ENCODE measurements at places on chromosomes 5 and 9.

GRCh38 chr9:71005456-71005855 is 116.0 kb downstream of the TRPM3 start:
- DNase-seq: no peak

GRCh38 chr5:7533941-7534340 is 138.0 kb downstream of the ADCY2 start:
- no peak for DNase-seq

DNA sequence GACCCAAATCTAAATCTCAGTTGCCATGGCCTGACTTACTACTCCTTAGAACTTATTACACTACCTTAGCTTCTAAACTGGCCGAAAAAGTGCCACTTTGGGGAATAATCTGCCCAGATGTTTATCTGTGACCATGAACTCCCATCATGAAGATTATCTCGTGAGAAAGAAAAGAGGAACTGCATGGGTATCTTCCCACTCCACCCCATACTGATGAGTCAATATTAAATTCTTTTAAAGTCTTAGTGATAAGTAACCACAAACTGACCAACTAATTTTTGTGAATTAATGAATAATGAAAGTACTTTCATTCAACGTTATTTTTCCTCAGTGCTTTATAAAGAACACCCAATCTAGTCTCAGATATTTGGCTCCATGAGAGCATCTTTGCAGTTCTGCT is 493.5 kb downstream of the EBF1 start:
- no peak for DNase-seq

GRCh38 chr9:107739601-107740082 is 250.1 kb upstream of the KLF4 start:
- no peak for DNase-seq

DNA sequence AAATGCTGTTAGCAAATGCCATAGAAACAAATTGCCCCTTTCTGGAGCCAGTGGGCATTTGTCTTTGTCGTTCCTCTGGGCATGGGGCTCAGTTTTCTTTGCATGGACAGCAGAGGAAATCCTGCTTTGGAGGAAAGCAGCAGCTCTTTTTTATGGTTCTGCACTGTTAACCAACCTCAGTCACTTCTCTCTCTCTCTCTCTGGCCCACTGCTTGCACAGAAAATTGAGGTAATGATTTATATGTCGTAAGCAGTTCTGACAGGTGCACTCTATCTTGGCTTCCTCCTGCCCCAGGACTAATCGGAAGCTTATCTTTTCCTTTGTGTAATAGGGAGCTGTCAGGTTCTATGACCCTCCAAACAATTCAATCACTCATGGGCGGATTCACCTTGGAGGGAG is 159.6 kb upstream of the GPR151 start:
- no peak for DNase-seq

DNA sequence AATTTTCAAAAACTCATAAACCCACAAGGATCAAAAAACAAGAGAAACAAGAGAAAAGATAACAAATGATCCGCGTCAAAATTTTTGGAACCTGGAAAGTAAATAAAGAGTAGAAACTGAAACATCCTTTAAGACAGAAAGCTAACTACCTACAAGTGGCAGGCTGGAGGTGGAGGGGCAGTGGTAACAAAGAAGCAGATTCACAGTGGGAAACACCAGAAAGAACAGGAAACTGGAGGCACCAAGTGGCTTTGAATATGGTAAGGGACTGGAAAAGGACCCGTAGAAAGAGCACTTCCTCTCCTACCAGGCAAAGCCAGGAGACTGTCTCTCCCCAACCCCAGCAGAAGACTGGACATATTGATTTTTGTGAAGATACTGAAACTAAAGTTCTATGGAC is 100.6 kb upstream of the TARS1 start:
- no peak for DNase-seq

DNA sequence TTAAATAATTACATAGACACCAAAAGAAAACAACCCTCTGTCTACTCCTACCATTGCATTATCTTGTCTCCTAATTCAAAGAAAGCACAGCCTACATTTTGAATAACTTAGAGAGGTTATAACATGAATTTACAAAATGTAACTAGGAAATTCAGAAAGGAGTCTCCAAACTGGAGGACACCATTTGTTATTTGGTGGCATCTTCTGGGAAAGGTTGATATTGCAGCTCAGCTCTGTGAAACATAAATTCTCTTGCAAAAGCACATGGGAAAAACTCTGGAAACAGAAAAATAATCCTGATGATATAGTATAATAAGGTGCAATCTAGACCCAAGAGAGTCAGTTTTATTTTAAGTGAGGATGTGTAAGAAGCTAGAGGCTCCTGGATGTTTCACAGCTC is 215.3 kb downstream of the MLLT3 start:
- no peak for DNase-seq

DNA sequence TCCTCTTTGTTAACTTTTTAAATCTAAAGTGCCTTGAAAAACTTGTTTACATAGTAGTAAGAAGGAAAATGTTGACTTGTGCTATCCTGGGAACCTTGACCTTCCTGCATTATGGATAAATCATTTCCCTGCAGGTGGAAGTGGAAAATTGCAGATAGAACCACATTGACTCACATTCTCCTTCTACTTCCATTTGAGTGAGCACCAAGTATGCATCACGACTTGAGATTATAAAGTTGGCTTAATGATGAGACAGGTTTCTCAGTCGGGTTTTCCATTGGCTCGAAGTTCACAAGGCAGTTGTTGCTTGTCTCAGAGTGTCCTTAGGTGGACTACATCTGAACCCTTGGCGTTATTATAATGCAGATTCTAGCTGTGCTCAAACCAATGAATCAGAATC is 39.9 kb downstream of the DOCK8 start:
- no peak for DNase-seq

DNA sequence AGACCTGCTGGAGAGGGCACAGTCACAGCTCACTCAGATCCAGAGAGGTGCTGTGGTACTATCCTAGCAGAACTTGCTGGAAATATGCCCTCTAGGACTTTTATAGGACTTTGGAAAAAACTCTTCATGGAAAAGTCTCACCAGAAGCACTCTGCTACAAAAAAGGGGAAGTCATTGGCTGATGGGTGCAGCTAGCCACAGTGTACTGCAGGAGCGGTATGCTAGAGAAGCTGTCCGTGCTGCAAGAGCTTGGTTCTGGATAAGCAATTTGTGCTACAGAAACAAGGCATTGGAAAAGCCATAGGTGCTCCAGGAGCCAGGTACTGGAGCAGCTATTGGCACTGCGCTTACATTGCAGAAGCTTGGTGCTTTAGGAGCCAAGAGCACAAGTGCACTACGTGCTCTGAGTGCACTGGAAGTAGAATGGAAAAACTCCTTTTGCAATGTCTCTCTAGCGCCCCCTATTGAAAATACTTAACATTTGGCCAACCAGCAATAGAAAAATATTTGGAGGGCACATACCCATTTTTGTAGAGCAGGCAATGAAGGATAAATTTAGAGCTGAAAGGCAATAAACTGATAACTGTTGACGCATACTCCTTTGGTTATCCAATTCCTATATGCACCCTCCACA is 83.4 kb downstream of the MEGF10 start:
- no peak for DNase-seq

DNA sequence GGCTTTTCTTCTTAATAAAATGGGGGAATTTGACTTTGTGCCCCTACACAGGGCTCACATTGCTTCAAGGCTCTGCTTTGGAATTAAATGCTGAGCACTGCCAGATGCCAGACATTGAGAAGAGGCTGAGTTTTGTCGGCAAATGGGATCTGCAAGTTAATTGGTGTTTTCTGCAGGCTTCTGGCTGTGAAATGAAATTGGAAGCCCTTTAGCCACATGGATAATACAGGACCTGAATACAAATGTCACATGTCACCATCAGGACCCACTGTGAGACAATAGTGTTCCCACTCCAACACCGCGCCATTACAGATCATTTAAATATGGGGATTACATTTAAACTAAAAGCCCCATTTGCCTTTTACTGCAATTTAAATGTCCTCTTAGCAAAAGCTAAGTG is 164.4 kb downstream of the ZSWIM6 start:
- no peak for DNase-seq

DNA sequence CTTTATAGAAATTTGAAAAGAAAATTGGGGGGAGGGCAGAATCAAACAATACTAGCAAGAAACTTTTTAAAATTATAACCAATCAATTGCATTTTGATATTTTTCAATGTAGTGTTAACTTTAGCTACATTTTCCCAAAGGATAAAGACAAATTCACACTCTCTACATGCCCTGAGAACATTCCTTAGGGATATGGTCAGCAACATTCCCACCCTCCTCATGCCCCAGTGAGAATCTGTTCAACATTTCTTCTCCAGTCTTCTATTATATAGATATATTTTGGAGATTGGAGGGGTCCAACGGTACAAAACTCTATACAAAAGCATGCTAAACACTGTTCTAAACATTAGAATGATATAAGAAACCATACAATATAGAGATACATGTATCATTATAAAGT is 11.6 kb upstream of the PRR16 start:
- no peak for DNase-seq

DNA sequence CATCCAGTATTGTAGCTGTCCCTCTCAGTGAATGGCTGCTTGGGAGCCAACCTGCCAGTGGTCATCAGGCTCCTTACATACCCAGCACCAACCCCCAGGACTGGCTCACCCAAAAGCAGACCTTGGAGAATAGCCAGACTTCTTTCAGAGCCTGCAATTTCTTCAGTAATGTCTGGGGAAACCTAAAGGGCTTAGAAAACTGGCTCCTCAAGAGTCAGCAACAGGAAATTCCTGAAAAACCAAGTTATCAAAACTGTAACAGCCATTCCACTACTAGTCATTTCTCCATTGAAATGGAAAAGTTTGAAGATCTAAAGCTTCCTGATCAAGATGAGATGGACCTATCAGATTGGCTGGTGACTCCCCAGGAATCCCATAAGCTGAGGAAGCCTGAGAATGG is 12.3 kb upstream of the STING1 start:
- DNase-seq: no peak

GRCh38 chr5:83703059-83703458 is 17.6 kb downstream of the HAPLN1 start:
- DNase-seq: no peak

- no peak for DNase-seq
These were observed 732.3 kb upstream of the DMAC1 start for GRCh38 chr9:8531826-8532415.

DNA sequence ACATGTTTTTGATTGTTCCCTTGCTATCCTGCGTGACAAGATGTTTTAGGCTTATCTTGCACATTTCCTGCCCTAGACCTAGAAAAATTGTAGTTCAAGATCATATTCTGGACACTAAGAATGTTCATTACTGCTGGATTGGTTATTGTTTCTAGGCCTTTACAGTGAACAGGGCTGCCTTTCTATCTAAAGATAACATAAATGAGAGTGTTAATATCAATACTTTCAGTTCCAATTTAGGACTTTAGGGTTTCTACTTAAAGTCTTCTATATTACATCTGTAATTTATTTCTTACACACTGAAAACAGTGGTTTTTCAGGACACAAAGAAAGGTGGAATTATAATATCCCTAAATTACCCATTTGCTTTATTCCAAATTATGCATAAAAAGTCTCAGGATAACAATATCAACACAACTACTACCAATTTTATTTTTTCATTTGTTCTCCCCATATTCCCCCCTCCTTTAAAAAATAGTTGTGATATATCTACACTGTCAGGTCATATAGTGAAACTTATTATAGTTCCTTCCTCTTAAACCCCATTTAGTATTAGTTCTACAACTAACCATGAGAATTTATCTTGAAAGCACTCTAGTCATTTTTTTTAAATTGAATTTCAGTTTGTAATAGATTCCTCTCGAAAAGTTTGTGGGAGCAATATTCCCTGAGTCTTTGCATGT is 293.9 kb upstream of the RIOK2 start:
- no peak for DNase-seq

DNA sequence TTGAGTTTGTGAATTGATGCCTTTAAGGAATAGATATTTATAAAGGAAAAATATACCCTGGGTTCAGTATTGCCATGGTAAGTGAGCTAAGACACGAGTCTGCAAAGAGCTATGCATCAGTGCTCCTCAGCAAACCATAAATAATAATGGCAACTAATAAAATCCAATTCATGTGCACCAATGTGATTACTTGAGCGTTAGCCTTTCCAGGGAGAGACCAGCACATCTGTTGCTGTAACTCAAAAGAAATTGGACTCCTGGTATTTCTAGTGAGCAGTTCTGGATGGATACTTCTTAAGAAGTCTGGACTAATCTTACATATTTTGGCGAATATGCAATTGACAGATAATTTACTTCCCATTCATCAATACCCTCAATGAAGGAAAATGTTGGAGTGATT is 373.3 kb downstream of the ARHGEF28 start:
- DNase-seq: no peak

GRCh38 chr5:43854697-43855292 is 251.8 kb downstream of the NNT start:
- no peak for DNase-seq
